ENCODE measurements at places on chromosomes 1 and 21.

- no peak for DNase-seq
Observed at GRCh38 chr1:118982821-118983557, 5.2 kb downstream of the TBX15 start.

- no peak for DNase-seq
Observed at GRCh38 chr1:176450526-176450925, 12.4 kb upstream of the PAPPA2 start.

GRCh38 chr1:201173736-201174135, 16.9 kb upstream of the IGFN1 start:
- no peak for DNase-seq

GRCh38 chr1:10916991-10917390, 95.5 kb upstream of the TARDBP start:
- DNase-seq, result no peak

DNA sequence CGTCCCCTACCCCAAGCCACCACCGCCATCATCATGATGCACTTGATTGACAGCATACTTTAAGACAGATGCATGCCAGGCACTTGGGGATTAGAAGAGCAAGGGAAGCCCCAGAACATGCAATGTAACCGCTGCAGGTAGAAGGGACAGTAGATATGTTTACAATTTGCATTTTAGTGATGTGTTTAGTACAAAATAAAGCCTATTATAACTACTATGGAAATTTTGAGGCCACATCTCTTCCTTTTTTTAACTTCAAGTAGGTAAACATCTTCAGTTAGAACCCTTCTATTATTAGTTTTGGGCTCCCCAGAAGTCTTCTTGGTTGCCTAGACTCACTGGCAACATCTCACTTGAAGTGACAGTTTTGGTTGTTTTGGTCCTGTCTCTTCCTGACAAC, 25.3 kb downstream of the CR1L start:
- no peak for DNase-seq

GRCh38 chr1:171666114-171666769, 13.8 kb upstream of the MYOC start:
- DNase-seq, result no peak

GRCh38 chr1:41777695-41778094, 141.0 kb downstream of the HIVEP3 start:
- DNase-seq, result no peak

DNA sequence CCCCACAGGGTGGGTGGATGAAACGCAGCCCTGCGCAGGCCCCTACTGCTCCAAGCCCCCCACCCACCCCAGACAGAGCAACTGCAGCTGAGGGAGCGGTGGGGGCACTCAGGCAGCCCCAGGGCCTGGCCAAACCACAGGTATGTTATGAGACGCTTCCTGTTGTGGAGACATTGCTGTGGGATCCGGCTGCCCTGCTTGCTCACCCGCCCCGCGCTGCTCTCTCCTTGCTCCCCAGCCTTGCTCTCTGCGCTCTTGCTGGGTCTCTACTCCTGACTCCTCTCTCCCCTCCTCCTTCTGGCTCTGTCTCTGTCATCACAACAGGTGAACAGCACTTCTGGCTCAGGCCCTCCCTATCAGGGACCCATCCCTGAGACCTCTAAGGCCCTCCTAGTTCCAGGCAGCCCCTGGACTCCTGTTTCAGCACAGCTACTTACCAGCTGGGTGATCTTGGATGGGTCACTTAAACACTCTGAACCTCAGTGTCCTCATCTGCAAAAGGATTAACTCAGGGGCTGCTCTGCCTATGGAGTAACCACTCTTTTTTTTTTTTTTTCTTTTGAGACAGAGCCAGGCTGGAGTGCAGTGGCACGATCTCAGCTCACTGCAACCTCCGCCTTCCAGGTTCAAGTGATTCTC, 15.9 kb downstream of the COL8A2 start:
- DNase-seq, result peak; percentile 66

- DNase-seq, result peak; percentile 6
Observed at GRCh38 chr1:100277866-100278265, 11.8 kb downstream of the RTCA start.

- DNase-seq, result peak; percentile 35
Observed at GRCh38 chr1:2499986-2500596, 24.0 kb downstream of the PLCH2 start.

- DNase-seq, result peak; percentile 54
Observed at GRCh38 chr1:243848858-243849420, 1.1 kb downstream of the AKT3 start.

- DNase-seq, result no peak
Observed at GRCh38 chr1:235325139-235325538, 2.8 kb downstream of the ARID4B start.

DNA sequence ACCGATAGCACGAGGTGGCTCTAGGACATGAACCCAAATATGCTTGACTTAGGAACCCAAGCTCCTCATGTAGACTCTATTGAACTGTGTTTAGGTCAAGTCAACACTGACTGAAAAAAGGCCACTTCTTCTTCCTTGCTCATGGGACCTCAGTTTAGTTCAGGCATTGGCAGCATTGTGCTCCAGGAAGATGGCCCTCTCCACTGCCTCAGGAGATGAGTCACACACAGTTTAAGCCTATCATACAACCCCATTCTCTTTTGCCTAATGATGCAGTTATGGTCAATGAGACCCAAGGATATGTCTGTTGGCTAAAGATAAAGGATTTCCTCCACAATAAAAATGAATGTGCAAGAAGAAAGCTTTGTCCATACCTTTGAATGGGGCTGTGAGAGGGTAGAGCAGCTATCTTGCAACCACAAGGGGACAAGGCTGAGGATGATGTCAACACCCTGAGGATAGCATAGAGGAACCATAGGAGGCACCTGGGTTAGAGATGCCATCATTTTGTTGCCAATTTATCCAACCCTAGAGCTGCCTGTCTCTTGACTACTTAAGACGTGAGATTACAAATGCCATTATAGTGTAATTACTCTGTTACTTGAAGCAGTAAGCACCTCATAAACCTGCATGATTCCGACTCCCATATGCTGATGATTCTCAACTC, 3.0 kb upstream of the TRIM63 start:
- no peak for DNase-seq

DNA sequence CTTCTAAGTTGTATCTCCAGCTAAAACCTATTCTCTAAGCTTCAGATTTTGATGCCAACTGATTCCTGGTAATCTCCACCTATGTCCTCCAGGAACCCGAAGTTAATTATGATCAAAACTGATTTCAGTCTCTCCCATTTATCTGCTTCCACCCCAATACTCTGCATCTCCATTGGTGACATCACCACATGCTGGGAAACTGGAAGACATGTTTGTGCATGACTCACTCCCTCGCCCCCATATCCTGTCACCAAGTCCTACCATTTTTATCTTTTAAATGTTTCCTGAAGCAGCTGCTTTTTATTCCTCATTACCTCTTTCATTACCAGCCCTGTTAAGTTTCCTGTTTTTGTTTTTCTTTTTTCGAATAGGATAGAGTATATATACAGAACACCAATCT, 228.5 kb downstream of the LRRC40 start:
- DNase-seq, result no peak

GRCh38 chr1:116066868-116067565, 44.2 kb upstream of the MAB21L3 start:
- no peak for DNase-seq

DNA sequence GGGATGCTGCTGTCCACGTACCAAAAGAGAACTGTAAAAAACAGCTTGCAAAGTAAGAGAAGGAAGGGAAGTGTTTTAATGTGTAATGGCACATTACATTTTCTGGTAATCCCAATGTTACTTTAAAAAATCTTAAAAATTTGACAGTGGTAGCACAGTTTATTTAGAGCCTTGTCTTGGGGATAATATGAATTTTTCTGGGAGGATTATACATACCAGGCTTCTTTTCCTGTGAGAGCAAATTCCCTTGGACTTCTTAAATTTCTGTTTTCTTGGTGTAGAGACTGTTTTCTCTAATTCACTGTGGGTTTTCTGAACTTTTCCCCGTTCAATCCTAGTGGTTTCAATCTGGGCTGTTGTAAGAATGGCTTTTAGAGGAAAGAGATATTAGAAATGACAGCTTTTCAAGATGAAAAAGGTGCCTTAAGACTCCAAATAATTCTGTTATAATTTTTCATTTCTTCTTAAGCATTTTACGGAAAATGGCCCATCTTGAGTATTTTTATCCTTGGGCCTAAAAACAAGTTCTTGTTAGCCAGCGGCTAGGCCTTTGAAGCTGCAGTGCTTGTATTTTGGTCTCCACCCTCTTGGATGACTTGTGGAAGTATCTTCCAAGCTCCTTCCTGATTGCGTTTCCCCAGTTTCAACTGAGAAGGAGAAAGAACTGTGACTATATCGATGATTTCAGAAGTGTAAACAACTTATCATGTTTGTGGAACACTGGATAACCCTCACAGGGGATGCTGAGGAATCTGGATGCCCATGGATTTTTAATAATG, 70.0 kb downstream of the LEPR start:
- no peak for DNase-seq

- no peak for DNase-seq
Observed at GRCh38 chr1:111577814-111578213, 41.8 kb upstream of the RAP1A start.

DNA sequence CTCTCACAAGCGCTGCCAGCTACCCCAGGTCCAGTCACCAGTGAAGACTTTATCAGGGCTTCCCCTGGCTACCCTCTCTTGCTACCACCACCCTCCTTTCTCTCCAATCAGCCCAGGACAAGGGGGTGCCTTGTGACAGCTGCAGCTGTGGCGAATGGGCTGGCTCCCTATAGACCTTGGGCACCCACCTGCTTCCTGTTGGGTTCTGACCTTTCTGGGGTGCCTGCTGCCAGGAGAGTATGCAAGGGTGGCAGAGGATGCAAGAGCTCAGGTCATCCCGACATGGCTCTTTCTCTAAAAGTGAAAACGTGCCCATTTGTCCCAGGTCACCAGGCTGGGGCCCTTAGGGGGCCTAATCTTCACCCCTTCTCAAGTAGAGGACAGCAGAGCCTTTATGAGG, 6.6 kb downstream of the KLHDC8A start:
- DNase-seq, result no peak

DNA sequence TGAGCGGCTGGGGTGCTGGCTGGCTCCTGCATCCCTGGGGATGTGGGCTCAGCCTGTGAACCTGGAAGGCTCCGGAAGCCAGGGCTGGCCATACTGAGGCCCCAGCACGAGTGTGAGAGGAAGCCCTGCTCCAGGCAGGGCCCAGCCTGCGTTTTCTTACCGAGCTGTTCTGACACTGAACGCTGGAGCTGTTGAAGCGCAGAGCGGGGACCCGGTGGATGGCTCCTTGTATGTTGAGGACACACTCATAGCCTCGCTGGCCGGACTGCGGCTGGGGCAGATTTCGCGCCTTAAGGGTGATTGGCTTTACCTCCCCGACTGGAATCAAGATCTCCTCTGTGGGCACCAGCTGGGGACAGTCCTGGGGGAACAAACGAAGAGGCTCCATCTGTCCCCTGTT, 160.0 kb downstream of the PLXNA2 start:
- DNase-seq, result no peak

DNA sequence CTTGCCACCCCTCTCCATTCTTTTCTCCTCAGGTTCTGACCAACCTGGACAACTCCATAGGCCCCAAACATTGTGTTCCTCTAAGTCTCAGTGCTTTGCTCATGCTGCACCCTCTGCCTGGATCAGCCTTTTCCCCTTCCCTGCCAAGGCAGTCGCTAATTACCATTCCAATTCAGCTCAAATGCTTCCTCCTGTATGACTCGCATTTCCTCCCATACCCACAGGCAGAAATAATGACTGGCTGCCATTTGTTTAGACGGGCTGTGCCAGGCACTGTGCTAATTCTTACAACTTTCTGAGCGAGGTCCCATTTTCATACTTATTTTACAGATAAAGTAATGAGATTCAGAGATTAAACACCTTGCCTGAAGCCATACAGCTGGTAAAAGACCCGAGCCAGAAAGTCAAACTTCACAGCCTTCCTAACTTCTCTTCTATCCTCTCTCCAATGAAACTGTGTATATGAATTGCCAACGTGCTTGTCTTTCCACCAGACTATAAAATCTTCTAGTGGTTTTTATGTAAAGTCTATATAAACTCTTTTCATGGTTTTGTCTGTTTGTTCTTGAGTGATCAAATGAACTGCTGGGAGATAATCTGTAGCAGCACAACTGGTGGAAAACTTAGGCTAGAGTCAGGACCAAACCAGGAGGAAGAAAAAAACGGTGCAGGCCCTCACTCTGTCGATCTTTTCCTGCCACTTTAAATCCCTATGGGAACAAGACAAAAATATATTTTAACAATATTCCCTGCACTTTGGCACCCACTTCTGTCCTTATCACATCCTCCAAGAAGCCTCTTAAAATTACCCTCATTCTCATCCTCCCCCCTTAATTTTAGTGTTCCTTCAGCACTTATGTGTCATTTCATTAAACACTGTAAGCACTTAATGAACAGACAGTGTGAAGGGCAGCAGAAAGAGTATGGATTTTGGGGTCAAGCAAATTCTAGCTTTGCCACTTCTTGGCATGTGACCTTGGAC, 33.7 kb downstream of the RAB3B start:
- DNase-seq, result no peak

GRCh38 chr1:205998457-205999241, 4.5 kb downstream of the RAB7B start:
- no peak for DNase-seq

GRCh38 chr1:119308130-119308700, 60.4 kb upstream of the HAO2 start:
- DNase-seq, result no peak

DNA sequence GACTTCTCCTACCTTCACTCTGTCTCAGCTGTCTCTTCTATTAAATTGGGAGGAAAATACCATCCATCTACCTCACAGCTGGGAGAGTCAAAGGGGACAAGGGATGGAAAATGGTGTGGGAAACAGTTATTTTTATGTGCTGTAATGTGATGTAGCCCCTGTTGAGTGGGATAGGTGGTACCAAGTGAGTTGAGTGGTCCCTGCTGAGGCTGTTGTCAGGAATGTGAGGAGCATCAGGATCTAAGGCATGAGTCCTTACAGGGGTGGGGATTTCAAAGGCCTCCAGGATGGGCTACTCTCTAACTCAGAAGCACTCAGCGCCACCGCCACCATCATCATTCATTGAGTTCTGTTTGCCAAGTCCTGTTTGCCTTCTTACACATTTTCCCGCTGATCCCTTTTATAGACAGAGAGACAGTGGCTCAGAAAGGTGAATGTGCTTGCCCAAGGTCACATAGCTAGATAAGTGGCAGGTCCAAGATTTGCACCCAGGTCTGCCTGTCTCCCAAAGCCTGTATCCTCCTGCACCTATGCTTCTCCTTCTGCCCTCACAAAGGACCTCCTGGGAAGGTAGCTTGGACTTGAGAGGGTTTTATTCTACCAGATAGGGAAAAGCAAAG, 4.6 kb upstream of the ID3 start:
- DNase-seq, result no peak

GRCh38 chr21:15363921-15364320, 299.1 kb upstream of the NRIP1 start:
- DNase-seq, result no peak

GRCh38 chr1:54153535-54154439, 987 bp upstream of the CDCP2 start:
- DNase-seq, result no peak

Measured in activated T-cell treated with anti-CD3 and anti-CD28 coated beads, Interleukin-2, amount 50 U/mL, for 72 hours (primary cell).